ENCODE measurements at places on chromosomes 2 and 18.

- DNase-seq: no peak
Measured at GRCh38 chr2:157923598-157924217, 47.6 kb upstream of the ACVR1 start.

GRCh38 chr2:201348758-201349157 lies 8.4 kb downstream of the FLACC1 start:
- DNase-seq: no peak

- DNase-seq: no peak
Measured at GRCh38 chr2:126739141-126739540, 83.2 kb downstream of the GYPC start.

GRCh38 chr2:62152000-62152399 lies 43.9 kb upstream of the B3GNT2 start:
- DNase-seq: no peak

DNA sequence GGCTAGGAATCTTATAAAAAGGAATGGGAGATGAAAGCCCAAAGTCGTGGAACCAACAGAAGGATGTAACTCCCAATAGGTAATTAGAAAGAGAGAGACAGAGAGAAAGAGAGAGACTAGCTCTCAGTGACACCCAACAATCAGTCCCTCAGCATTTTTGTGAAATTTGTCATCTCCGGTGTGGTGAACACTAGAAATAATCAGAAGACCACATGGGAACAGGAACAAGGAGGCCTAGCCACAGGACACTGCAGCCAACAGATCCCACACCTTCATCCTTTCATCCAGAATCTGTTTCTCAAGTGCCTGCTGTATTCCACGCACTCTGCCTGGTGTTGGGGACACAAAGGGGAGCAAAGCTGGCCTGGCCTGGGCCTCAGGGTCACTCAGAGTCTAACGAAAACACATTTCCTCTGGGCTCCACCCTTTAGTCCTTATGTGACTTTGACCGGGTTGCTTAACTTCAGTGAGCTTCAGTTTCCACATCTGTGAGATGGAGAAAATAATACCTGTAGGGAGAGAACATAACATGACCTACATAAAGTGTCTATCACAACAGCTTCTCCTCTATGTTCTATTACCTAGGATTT lies 53.1 kb downstream of the EHD3 start:
- no peak for DNase-seq

DNA sequence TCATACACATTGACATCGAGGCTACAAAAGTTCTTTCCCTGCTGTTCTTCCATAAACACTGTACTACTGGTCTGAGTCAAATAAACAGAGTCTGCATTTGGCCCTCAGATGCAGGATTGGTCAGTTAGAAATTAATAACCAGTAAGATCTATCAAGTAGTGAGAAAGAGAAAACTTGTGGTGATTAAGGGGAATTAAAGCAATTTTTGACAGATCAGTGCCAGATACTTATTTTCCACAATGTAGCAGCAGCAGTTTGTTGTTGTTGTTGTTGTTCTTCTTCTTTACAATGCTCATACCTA lies 85.0 kb downstream of the IKZF2 start:
- no peak for DNase-seq

- DNase-seq: no peak
Measured at GRCh38 chr2:238706163-238706562, 141.7 kb upstream of the TWIST2 start.

DNA sequence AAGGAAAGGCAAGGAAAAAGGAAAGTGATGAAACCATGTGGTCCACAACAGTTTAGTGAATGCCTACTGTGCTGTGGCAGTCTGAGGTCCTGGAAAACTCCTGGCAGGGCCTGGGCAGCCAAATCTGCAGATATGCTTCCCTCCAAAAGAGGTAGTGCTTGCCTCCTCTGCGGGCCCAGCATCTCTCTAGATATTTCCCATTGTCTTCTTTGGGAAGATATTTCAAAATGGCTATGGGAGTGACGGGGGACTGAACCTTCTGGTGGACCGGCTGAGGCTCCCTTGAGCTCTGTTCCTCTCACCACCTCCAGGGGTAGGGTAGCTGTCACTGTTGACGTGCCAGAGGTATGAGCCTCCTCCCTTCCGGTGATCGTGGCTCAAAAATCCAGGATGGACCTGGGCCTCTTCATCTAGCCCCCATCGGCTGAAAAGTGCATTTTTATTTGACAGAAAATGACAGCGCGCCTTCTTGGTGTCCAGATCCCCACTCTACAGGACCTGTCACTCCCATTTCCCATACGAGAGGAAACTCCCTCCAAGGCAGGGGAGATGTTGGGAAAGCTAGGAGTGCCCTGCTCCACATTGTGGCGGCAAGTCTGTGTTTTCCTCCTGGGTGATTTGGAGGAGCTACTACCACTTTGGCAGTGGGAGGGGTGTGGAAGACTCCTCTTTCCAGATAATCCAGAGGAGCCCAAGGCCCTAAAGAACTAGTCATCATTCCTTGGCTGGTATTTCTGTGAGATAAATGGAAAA lies 9.4 kb upstream of the PAX3 start:
- no peak for DNase-seq

DNA sequence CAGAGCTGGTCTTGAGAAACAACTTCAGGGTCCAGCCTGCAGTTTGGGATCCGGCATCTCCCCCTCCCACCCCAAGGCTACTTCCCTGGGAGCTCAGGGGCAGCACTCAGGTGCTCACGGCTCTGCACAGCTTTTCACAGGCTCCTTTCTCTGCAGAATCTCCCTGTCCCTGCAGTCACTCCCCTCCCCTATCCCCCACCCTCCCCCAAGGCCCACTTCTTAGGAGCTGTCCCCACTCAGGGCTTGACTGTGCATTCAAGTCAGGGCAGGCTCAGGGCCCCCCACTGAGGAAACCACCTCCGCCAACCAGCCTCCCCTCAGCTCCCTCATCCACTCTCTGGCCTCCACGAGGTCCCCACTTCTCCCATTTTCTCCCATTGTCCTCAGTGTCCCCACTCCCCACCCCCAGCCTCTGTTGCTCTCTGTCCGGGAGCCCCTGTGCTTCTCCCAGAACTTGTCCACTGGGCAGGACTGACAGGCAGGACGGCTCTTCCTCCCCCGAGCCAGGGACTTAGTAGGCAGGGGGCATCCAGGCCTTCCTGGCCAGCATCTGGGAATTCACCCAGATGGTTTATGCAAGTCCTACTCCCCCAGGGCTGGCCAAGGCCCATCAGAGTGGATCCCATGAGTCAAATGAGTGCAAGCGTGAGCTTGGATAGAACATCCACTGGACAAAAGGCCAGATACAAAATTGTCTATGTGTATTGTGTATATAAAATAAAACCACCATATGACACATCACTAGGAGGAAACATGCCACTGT lies 7.6 kb downstream of the NMUR1 start:
- DNase-seq: no peak

- DNase-seq: no peak
Measured at GRCh38 chr2:117351396-117351795, 463.1 kb upstream of the DDX18 start.

DNA sequence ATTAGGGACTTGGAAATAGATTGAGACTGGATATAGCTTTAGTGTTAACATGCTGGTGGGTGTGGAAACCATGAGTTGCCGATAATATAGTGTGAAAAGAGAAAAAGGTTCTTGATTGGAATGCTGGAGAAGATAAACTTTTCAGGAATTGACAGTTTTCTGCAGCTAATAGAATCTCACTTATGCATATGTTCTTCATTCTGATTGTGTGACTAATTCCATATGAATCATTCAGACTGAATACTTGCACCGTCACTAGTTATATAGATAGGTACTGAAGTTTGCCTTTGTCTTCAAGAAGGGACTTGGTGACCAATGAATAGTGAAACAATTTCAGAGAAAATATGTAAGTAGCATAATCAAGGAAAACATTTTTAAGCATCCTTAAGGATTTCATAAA lies 225.7 kb upstream of the FOSL2 start:
- DNase-seq: no peak

GRCh38 chr2:236395067-236395466 lies 130.9 kb upstream of the ASB18 start:
- no peak for DNase-seq

- peak; percentile 93 for DNase-seq
Measured at GRCh38 chr2:10072656-10073480, 7.3 kb downstream of the CYS1 start.

DNA sequence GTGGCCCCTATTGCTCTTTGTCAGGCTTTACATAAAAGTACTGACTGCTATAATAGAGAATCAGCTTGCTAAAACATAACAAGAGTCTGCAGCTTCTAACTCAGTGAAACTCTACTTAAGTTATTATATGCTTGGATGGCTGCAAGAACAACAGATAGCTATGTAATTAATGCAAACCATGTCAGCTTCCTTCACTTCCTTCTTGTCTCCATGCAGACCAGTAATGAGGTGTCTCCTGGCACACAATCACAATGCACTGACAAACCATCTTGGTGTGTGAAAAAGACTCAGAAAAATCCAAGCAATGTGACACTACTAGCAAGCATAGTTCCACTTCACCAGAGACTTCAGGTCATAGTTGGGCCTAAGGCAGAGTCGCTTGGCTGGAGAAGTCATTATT lies 2068.9 kb upstream of the PIK3C3 start:
- DNase-seq: no peak

- peak; percentile 90 for DNase-seq
Measured at GRCh38 chr2:17122887-17123501, 395.2 kb downstream of the RAD51AP2 start.

DNA sequence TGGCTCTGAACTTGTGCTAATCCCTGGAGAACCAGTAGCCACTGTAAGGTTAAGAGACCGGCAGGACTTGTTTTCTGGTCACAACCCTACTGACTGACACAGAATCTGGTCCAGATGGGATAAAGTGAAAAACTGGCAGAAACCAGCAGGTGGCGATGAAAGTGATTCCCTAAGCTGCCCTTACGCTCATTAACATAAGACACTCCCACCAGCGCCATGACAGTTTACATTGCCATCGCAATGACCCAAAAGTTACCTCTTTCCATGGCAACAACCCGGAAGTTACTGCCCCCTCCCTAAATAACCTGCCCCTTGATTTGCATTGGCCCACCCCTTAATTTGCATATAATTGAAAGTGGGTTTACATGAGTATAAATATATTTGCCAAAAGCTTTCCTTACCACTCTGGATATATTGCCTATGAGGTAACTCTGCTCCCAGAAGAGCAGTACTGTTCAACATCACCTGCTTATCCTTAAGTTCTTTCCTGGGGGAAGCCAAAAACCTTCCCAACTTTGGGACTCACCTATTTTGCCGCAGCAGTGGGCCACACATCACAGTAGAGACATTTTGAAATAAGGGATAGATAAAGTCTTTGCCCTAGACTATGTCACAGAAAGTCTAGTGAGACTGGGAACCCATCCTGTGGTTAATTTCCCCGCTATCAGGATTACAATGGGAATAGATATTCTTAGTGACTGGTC lies 35.8 kb upstream of the AFF3 start:
- no peak for DNase-seq

DNA sequence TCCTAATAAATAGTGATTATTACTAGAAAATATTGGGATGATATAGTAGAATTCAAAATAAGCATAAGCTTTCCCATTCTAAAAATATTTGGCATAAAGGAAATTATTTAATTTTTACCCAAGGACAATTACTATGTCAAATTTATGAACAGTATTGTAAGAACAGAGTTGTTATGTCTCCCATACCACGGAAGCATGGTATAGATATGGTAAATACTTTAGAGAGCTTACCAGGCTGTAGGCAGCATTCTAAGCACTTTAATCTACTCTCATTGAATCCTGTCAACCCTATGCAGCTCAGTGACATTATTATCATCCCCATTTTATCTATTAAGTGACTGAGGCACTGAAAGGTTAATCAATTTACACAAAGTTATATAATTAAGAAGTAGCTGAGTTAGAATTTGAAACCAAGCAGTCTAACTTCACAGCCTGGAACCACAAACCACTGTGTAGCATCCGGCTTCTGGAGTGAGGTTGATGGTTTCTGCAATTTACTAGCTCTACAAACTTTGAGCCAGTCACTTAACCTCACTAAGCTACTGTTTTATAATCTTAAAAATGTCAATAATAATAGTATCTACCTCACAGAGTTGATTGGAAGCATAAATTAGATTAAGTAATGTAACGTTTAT lies 323.7 kb downstream of the ARHGAP15 start:
- DNase-seq: no peak

GRCh38 chr2:196244516-196244915 lies 73.1 kb upstream of the STK17B start:
- DNase-seq: no peak

DNA sequence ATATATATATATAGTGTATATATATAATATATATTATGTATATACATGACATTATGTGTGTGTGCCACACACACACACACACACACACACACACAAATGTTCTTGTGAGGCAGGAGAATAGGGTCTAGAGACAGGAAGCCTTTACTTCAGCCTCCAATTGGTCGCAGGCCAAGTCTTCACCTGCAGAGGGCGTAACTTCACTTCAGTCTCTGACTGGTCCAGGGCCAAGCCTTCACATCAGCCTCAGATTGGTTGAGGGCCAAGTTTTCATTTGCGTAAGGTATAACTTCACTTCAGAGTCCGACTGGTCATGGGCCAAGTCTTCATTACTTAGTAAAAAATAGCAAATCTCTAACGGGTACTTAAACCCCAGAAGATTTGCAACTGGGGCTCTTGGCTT lies 13.2 kb upstream of the SS18 start:
- DNase-seq: no peak

GRCh38 chr18:30175061-30175574 lies 867.4 kb downstream of the DSC3 start:
- DNase-seq: no peak

DNA sequence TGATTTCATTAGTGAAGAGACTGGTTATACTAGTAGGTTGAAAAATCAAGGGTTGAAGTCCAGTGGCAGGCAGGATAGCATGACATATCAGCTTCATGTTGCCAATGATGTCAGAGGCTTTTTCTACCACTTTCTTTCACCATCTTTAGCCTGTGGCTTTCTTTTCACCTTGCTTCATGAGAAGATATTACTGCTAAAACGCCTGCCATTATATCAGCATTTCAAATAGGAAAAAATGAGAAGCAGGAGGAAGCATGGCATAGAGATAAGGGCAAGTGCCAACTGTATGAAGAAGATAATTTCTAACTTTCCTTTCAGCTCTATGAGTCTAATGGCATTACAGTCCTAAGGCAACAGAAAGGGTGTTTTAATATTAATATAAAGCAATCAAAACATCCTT lies 270.2 kb upstream of the SYT4 start:
- DNase-seq: no peak

- DNase-seq: no peak
Measured at GRCh38 chr2:36857713-36858112, 108.6 kb downstream of the STRN start.

DNA sequence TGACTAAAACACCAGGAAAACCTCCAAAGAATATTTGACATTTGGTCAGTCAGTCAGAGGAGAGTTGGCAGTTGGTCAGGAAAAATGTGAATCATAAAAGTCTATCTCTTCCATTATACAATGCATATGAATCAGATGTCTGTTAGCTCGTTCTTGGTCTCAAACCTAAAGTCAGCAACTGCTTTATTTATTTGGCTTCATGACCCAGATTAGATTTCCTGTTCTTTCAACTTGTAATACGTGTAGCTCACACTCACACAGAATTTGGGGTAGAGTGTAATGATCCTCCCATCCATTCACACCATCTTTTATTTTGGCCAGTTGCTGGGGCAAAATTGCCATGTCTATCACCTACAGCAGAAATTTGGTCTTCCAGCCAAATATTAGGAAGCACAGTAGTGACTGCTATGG lies 81.9 kb upstream of the COL5A2 start:
- DNase-seq: no peak

GRCh38 chr18:79613186-79613931 lies 66.2 kb upstream of the CTDP1 start:
- no peak for DNase-seq

GRCh38 chr18:4198956-4199355 lies 256.2 kb downstream of the DLGAP1 start:
- DNase-seq: no peak
